Activated T-cell treated with anti-CD3 and anti-CD28 coated beads, Interleukin-2, amount 50 U/mL, for 24 hours (primary cell): ENCODE measurements at places on chromosomes 7 and 10.

GRCh38 chr7:24750441-24751055 is 6.7 kb downstream of the GSDME start:
- H3K27ac ChIP-seq = no peak overlapping the region
- H3K36me3 ChIP-seq = no peaks in the 10 kb centered on the region
- H3K4me3 ChIP-seq = no peak overlapping the region
- peaks cover 46% of the 10 kb centered on the region for H3K27me3 ChIP-seq

- H3K4me1 ChIP-seq = peaks cover 7% of the 10 kb centered on the region
- no peaks in the 10 kb centered on the region for H3K27me3 ChIP-seq
- no peak for DNase-seq
- no peak overlapping the region for H3K27ac ChIP-seq
- H3K4me3 ChIP-seq = no peak overlapping the region
Measured at GRCh38 chr7:84122582-84123360, 71.8 kb downstream of the SEMA3A start.

DNA sequence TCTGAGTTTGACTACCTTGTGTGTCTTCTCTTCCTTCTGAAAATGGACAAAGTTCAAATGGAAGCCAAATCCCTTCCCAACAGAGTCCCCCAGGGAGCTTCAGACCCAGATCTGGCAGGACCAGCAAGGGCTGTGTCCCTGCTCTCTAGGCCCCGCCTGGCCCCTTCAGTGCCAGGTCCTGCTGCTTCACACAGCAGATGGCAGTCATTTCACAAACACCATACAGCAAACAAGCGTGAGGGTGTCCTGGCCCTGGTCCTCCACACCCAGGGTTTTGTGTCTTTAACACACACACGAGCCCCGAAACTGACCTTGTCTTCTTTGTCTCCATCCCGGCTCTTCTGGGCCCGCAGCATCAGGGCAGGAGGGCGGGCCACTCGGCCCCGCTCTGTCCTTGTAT is 145.0 kb downstream of the TCERG1L start:
- H3K4me1 ChIP-seq = no peaks in the 10 kb centered on the region
- H3K36me3 ChIP-seq = no peaks in the 10 kb centered on the region
- no peak overlapping the region for H3K4me3 ChIP-seq
- no peak overlapping the region for H3K27ac ChIP-seq
- DNase-seq = no peak
- H3K27me3 ChIP-seq = no peaks in the 10 kb centered on the region

GRCh38 chr10:116237260-116237659 is 35.7 kb downstream of the GFRA1 start:
- no peak overlapping the region for H3K27ac ChIP-seq
- H3K27me3 ChIP-seq = no peaks in the 10 kb centered on the region
- no peaks in the 10 kb centered on the region for H3K36me3 ChIP-seq
- no peaks in the 10 kb centered on the region for H3K4me1 ChIP-seq
- no peak overlapping the region for H3K4me3 ChIP-seq
- no peak for DNase-seq

GRCh38 chr10:5648494-5649457 is 17.6 kb downstream of the ASB13 start:
- no peak overlapping the region for H3K4me3 ChIP-seq
- H3K36me3 ChIP-seq = peaks cover 23% of the 10 kb centered on the region
- H3K27me3 ChIP-seq = no peaks in the 10 kb centered on the region
- peaks cover 3% of the 10 kb centered on the region for H3K4me1 ChIP-seq

- no peak overlapping the region for H3K4me3 ChIP-seq
- H3K27me3 ChIP-seq = no peaks in the 10 kb centered on the region
- H3K4me1 ChIP-seq = peaks cover 19% of the 10 kb centered on the region
- no peak overlapping the region for H3K27ac ChIP-seq
- H3K36me3 ChIP-seq = no peaks in the 10 kb centered on the region
Measured at GRCh38 chr10:12337453-12338372, 11.6 kb upstream of the CAMK1D start.

GRCh38 chr7:240887-241421 is 48.6 kb downstream of the FAM20C start:
- H3K4me3 ChIP-seq = no peak overlapping the region
- H3K36me3 ChIP-seq = no peaks in the 10 kb centered on the region
- DNase-seq = no peak
- peaks cover 4% of the 10 kb centered on the region for H3K27me3 ChIP-seq
- no peaks in the 10 kb centered on the region for H3K4me1 ChIP-seq

GRCh38 chr10:99560277-99561126 is 27.8 kb downstream of the NKX2-3 start:
- H3K36me3 ChIP-seq = no peaks in the 10 kb centered on the region
- H3K4me1 ChIP-seq = peaks cover 11% of the 10 kb centered on the region
- DNase-seq = no peak
- H3K4me3 ChIP-seq = no peak overlapping the region
- H3K27me3 ChIP-seq = peaks cover 42% of the 10 kb centered on the region

- H3K27ac ChIP-seq = no peak overlapping the region
- no peak overlapping the region for H3K4me3 ChIP-seq
- peak; percentile 48 for DNase-seq
- peaks cover 48% of the 10 kb centered on the region for H3K27me3 ChIP-seq
Measured at GRCh38 chr7:24290004-24290641, 6.1 kb downstream of the NPY start.

DNA sequence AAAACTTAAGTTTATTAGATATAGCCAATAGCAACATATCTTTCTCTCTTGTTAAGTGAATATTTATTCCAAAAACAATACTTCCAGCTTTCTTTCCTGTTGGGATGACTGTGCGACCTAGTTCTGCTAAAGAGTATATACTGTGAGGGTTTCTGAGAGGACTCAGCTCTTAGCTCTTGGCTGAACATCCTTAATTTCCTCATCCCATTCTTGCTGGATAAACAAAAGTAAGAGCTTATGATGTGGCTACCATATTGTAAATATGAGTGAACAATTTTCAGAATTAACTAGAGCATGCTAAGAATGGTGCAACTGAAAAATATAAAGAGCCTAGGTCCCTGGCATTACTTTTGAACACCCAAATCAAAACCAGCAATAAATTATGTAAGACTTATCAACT is 279.5 kb upstream of the GNAI1 start:
- no peak overlapping the region for H3K4me3 ChIP-seq
- no peak overlapping the region for H3K27ac ChIP-seq
- no peaks in the 10 kb centered on the region for H3K4me1 ChIP-seq
- no peaks in the 10 kb centered on the region for H3K27me3 ChIP-seq
- no peaks in the 10 kb centered on the region for H3K36me3 ChIP-seq
- no peak for DNase-seq

GRCh38 chr7:15478401-15478800 is 83.4 kb downstream of the AGMO start:
- no peak for DNase-seq
- H3K4me1 ChIP-seq = no peaks in the 10 kb centered on the region
- H3K27ac ChIP-seq = no peak overlapping the region
- no peak overlapping the region for H3K4me3 ChIP-seq
- H3K27me3 ChIP-seq = no peaks in the 10 kb centered on the region
- no peaks in the 10 kb centered on the region for H3K36me3 ChIP-seq

DNA sequence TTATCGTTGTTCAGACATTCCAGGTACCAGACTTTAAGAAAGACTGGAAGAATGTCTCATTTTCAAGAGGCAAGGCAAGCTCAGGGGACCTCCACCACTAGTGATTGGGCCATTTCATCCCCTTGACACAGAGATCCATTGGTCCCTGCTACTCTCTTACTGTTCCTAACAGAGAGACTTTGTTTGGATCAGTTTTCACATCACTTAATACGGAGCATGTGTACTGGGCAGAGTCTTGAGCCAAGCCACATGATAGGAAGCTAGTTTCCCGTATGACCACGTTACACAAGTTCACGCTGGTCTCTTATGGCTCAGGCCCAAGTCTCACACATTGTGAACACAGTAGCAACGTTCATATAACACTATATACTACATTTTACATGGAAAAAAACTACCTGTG is 269.9 kb downstream of the BAMBI start:
- DNase-seq = no peak
- H3K36me3 ChIP-seq = no peaks in the 10 kb centered on the region
- H3K4me3 ChIP-seq = no peak overlapping the region
- no peaks in the 10 kb centered on the region for H3K4me1 ChIP-seq

DNA sequence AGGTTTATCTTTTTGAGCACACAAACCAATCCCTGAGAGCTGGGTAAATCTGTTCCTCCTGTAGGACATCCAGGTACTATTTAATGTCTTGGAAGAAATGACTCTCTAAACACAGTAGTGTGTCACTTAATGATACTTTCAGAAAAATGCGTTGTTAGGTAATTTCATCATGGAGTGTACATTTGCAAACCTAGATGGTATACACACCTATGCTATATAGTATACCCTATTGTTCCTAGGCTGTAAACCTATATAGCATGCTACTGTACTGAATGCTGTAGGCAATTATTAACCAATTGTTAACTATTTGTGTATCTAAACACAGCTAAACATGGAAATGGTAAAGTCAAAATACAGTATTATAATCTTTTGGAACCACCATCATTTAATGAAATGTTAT is 10.1 kb downstream of the RUFY2 start:
- no peak overlapping the region for H3K27ac ChIP-seq
- DNase-seq = no peak
- H3K36me3 ChIP-seq = peaks cover 56% of the 10 kb centered on the region
- no peaks in the 10 kb centered on the region for H3K27me3 ChIP-seq
- no peaks in the 10 kb centered on the region for H3K4me1 ChIP-seq
- H3K4me3 ChIP-seq = no peak overlapping the region

DNA sequence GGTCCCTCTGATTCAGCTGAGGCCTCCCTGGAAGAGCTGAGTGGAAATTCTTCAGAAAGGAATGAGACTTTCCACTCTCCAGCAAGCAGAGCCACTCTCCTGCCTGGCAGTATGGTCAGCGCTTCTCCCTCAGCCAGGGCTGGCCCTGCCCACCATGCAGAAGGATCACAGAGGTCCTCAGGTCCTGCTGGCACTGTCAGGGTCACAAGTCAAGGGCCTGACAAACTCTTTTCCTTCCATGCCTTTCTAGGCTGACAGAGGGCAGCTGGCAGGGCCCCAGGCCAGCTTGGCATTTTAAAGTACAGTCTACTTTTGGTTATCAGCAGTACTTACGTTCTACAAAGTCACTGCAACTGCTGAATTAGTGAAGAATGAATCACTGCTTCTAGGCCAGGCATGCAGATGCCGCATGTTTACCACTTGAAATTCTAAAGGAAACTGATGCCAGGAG is 119.3 kb upstream of the FRMD4A start:
- no peak overlapping the region for H3K4me3 ChIP-seq
- H3K27me3 ChIP-seq = peaks cover 5% of the 10 kb centered on the region
- no peak overlapping the region for H3K27ac ChIP-seq
- no peaks in the 10 kb centered on the region for H3K4me1 ChIP-seq

DNA sequence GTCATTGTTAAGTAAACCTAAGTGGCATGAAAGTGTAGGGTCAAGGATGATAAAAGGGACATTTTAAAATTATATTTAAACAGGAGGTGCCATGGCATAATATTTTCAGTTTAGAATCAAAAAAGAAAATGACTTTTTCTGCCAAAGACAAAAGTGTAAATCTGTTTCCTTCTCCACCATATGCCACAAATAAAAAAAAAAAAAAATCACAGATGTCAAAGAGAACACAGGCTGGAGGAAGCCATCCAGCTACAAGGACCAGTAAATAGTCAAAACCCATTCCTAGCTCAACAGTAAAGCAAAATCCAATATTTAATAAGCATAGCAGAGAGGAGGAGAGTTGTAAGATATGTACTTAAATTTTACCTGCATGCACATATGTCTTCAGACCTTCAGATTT is 321.3 kb upstream of the TMEM229A start:
- no peaks in the 10 kb centered on the region for H3K36me3 ChIP-seq
- H3K4me1 ChIP-seq = no peaks in the 10 kb centered on the region
- no peaks in the 10 kb centered on the region for H3K27me3 ChIP-seq
- H3K27ac ChIP-seq = no peak overlapping the region
- no peak overlapping the region for H3K4me3 ChIP-seq

GRCh38 chr7:130906575-130906974 is 172.6 kb upstream of the KLF14 start:
- peak overlapping the region; percentile 94 for H3K27ac ChIP-seq
- DNase-seq = no peak
- H3K36me3 ChIP-seq = peaks cover 100% of the 10 kb centered on the region
- H3K4me1 ChIP-seq = peaks cover 94% of the 10 kb centered on the region
- no peaks in the 10 kb centered on the region for H3K27me3 ChIP-seq

- H3K4me1 ChIP-seq = peaks cover 24% of the 10 kb centered on the region
- DNase-seq = peak; percentile 62
- no peaks in the 10 kb centered on the region for H3K36me3 ChIP-seq
- H3K4me3 ChIP-seq = no peak overlapping the region
- no peak overlapping the region for H3K27ac ChIP-seq
- H3K27me3 ChIP-seq = peaks cover 83% of the 10 kb centered on the region
Measured at GRCh38 chr7:27173511-27173955, 587 bp downstream of the HOXA10 start.

- no peaks in the 10 kb centered on the region for H3K4me1 ChIP-seq
- H3K27me3 ChIP-seq = peaks cover 25% of the 10 kb centered on the region
- no peak overlapping the region for H3K4me3 ChIP-seq
- no peak for DNase-seq
- no peak overlapping the region for H3K27ac ChIP-seq
Measured at GRCh38 chr7:134561-135256, 57.7 kb upstream of the FAM20C start.

GRCh38 chr7:127793582-127793981 is 141.6 kb downstream of the SND1 start:
- H3K27me3 ChIP-seq = no peaks in the 10 kb centered on the region
- DNase-seq = no peak
- no peak overlapping the region for H3K4me3 ChIP-seq
- H3K4me1 ChIP-seq = peaks cover 43% of the 10 kb centered on the region

- H3K4me1 ChIP-seq = no peaks in the 10 kb centered on the region
- no peak overlapping the region for H3K4me3 ChIP-seq
- no peak overlapping the region for H3K27ac ChIP-seq
- no peaks in the 10 kb centered on the region for H3K36me3 ChIP-seq
- no peaks in the 10 kb centered on the region for H3K27me3 ChIP-seq
Measured at GRCh38 chr10:26372513-26373354, 65.4 kb upstream of the APBB1IP start.

- H3K4me3 ChIP-seq = no peak overlapping the region
- no peaks in the 10 kb centered on the region for H3K36me3 ChIP-seq
- no peak overlapping the region for H3K27ac ChIP-seq
- no peaks in the 10 kb centered on the region for H3K4me1 ChIP-seq
Measured at GRCh38 chr7:110522061-110522760, 568.7 kb upstream of the LRRN3 start.

DNA sequence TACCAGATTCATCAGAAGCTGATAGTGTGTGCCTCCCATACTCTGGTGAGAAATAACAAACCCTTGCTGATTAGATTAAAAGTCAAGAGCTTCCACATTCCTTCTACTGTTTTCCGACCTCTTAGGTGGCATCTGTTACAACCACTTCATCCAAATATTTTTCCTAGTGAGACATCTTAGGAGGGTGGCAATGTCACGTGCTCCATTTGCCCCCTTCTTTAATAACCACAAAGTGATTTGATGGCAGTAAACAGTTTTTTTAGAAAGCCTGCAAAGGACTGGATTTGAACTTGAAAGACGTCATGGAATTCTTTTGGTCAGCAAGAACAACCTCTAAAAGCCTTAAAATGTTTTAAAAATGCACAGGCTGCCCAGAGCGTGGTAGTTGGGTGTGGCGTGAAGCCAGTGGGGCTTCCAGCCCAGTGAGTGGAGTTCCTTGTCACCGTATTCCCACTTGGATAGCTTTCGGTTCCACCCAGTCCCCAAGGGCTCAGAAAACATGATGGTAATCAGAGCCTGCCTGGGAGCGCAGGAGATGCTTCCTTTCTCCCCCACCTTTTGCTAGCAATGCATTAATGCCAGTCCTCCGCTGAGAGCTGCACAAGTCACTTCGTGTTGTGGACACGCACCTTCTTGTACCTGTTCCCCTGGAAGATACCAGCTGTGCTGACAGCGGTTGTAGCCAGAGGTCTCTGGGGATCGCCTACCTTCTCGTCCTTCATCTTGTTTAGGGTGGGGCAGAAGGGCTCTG is 256.4 kb downstream of the KIAA1217 start:
- no peaks in the 10 kb centered on the region for H3K36me3 ChIP-seq
- H3K4me1 ChIP-seq = peaks cover 47% of the 10 kb centered on the region
- no peak overlapping the region for H3K27ac ChIP-seq
- peaks cover 25% of the 10 kb centered on the region for H3K27me3 ChIP-seq
